ENCODE measurements at places on chromosomes 16 and 17. TPM values are rescaled to one million over a fixed set of nuclear protein-coding genes. Genes with fewer than 3 reads are reported as not detected.

GP1BA gene
- total RNA-seq: not detected

TM4SF5 gene
- total RNA-seq: not detected

CDH1 gene
- 0.49 TPM for total RNA-seq

ZP2 gene
- total RNA-seq: not detected

CIBAR2 gene
- not detected for total RNA-seq

GPR179 gene
- 0.56 TPM for total RNA-seq

DNASE1L2 gene
- total RNA-seq: 0.50 TPM

KRT25 gene
- not detected for total RNA-seq

UNC45B gene
- total RNA-seq: 0.38 TPM

COPS3 gene
- total RNA-seq: 96.3 TPM

ATP2A3 gene
- 197 TPM for total RNA-seq

EDC4 gene
- total RNA-seq: 154 TPM

PLLP gene
- 1.1 TPM for total RNA-seq

CASKIN1 gene
- 0.06 TPM for total RNA-seq

MFSD11 gene
- 28.6 TPM for total RNA-seq

All from CD8-positive, alpha-beta T cell (primary cell).